ENCODE measurements at places on chromosomes 2 and 18. TPM values are rescaled to one million over a fixed set of nuclear protein-coding genes. Genes with fewer than 3 reads are reported as not detected.

The CHST9 gene
- 0.27 TPM for polyA plus RNA-seq

The VAMP5 gene
- polyA plus RNA-seq = 35.7 TPM

DNA sequence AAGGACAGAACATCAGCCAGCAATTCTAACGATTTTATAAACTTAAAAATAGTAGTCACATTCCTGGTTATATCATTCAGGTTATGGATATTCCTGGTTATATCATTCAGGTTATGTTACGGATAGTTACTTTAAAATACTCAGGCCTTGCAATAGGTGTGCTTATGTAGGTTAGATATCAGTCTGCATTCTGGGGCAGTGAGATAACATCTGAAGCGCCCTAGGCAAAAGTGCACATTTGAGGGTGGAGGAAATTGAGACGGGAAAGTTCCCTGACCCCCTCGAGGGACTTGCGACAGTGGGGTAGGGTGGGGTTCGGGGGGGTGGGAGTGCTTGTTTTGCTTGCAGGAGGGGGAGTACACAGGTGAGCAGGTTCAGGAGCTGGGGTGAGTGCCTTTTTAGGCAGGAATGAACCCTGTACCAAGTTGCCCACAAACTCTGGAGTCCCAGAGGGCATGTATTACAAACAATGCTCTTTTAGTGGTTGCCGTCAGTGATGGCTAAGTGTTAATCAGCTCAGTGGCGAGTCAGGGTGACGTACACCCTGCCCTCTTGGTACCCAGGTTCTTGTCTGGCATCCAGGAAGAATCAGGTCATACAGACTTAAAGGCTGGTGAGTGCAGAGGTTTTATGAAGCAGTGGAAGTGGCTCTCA is 31.8 kb downstream of the CREG2 start:
- DNase-seq = no peak

GRCh38 chr2:81648370-81648769 is 1343.8 kb upstream of the LRRTM1 start:
- DNase-seq = no peak

The APLF gene
- 2.2 TPM for polyA plus RNA-seq

GRCh38 chr2:218999881-219000568 is 6.8 kb upstream of the CRYBA2 start:
- DNase-seq = no peak

DNA sequence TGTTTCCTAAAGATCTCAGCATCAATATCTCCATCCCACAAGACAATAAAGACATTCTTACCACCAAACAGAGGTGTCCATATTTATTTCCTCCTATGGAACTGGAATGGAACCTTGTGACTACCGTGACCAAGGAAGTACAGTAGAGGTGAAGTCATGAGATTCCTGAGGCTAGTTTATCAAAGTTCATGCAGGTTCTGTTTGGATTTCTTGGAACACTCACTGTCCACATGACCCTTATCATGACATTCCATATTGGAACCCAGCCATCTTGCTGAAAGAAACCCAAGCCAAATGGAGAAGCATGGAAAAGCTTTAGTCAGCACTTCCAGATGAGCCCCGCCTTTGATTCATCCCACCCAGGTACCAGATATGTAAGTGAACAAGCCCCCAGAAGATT is 516.0 kb upstream of the POU3F3 start:
- no peak for DNase-seq

DNA sequence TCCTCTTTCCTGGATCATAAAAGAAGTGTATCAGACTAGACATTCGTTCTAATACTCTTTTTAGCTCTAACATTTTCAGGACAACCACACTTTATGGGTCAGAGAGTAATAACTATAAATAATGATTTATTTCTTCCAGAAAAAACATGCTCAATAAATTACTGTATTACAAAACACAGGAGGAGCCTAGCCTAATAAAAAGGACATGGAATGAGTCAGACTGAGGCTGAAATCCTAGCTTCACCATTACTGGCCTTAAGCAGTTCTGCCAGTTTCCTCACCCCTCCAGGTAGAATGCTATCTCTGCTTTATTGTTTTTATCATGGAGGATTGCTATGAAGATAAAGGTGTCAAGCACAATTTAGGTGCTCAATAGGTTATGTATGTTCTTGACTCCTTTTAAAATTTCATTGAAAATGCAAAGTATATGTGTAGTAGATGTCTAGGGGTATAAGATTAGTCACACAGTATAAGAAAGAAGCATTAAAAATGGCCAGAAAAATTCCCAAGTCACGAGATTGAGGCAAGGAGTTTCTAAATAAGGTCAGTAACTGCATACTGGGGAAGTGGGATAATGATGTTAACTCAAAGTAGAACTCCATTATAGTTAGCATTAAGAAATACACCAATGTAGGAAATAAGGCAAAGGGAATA is 105.5 kb upstream of the NEUROD1 start:
- no peak for DNase-seq

All from ovary (tissue), 10 donors.